ENCODE measurements at places on chromosomes 13 and 19.

DNA sequence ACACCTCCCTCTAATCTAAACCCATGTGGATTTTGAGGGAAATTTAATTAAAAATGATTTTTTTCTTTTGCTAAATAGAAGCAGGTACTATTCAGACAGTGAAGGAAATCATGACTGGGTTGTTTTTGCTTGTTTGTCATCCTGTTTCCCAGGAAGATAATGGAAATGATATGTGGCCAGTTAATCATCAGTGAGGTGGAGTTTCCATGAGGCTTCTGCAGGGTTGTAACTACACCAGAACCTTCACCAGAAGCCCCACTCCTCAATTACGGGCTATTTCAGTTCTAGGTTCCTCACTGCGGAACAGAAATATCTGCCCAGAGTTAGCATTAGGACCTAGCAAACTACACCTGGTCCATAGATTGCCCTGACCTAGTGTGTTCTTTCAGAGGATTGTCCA, 394.0 kb downstream of the DLEU7 start:
- DNase-seq, result no peak

DNA sequence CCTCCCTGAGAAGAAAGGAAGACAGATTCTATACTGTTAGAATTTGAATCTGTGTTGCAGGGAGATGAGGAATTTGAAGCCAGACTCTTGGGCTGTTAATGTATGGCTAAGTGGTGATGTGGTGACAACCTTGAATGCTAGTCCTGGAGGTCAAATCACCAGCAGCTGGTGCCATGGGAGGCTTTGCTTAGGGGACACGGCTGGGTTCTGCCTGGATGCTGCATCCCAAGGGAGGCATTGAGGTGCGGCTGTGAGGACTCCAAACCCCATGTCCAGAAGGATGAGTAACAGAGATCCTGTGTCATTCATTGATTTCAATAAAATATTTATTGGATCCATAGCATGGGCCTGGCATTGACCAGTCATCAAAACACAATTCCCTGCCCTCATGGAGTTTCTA, 42.3 kb downstream of the RFX2 start:
- DNase-seq, result no peak

DNA sequence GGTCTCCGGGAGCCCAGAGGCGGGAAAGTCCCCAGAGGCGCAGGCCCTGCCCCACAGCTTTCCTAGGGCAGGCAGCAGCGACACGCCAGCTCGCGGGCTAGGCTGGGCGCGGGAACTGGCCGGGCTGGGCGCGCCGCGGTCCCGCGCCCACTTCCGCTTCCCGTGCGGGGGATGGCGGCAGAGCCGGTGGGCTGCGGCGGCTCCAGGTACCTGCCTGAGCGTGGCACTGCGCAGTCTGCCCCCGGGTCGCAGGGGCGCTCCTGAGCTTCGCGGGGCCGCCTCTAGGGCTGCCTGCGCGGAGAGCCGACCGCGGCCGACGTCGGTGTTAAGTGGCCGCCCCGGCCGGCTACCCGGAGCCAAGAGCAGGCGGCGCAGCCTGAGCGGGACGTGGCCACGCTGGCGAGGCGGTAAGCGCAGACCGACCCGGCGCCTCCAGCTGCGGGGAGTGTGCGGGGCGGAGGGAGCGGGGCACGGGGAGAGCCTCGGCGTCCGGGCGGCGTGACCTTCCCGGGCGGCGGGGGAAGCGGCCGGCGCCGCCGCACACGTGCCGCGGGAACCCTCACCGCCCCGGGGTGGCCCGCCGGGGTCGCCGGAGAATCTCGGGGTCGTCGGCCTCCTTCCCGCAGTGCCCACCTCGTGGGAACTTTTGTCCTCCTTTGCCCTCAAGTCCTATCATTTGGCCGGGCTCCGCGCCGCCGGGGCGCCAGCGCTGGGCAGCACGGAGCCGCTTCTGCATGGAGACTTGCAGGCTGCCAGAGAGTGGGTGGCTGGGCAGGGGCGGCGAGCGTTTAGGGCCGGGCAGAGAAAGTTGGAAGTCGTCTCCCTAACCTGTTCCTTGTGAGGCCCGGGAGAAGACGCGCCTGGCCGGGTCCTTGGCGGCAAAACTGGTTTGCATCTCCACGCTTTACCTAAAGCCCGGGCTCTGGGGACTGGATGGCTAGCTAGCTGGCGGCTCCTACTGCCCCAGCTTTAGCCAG, 31.4 kb upstream of the MPHOSPH8 start:
- DNase-seq, result no peak

DNA sequence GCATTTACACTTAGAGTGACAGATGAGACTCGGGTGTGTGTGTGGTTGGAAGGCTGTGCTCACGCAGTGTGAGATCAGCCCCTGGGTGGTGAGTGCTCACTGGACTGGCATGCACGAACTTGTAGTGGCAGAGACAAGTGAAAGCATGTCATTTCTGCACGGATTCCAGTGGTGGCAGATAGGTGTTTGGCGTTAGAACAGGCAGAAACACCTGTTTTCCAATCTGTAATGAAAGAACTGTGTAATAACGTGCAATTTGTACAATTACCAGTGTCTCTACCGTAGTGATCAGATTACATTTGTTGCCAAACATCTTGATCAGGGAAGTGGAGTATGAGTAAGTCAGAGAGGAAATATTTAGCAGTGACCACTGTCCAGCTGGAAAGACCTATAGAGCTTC, 8.2 kb downstream of the LAMP1 start:
- DNase-seq, result no peak

DNA sequence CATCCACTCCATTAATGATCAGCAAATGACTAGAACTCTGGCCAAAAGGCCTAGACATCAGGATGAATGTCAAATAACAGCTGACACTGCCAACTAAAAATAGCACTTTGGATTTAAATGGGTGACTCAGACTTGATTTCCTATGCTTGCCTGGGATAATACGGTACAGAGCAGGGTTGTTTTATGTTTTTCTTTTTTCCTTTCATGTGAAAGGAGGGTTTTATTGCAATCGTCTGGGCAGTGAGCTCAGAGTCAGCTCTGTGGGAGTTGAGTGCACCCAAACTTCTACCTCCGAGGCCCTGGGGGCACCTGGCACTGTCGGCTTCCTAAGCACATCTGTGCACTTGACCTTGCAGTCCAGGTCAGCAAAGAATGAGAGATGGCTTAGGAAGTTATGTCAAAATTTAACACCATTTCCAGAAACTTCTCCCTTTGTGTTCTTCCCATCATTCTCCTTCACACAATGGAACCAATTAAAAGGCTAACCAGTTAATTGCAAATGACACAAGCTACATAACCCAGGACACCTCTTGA, 134.1 kb downstream of the LACC1 start:
- DNase-seq, result no peak

DNA sequence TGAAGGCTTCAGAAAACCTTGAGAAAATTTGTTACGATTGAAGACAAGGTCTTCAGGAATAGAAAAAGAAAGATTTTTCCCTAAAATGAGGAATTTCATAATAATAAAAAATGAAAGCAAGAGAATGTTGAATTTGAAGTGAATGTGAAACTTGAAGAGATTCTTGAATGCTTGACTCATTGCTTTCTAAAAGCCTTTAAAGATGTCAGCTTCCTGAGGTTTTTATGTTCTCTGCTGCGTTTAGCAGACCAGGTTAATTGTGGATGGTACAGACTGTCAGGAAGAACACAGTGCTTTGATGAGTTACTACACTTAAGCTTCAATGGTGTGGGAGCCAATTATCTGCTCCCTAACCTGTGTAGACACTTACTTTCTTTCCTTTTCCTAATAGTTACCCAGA, 96.3 kb upstream of the FNDC3A start:
- no peak for DNase-seq

DNA sequence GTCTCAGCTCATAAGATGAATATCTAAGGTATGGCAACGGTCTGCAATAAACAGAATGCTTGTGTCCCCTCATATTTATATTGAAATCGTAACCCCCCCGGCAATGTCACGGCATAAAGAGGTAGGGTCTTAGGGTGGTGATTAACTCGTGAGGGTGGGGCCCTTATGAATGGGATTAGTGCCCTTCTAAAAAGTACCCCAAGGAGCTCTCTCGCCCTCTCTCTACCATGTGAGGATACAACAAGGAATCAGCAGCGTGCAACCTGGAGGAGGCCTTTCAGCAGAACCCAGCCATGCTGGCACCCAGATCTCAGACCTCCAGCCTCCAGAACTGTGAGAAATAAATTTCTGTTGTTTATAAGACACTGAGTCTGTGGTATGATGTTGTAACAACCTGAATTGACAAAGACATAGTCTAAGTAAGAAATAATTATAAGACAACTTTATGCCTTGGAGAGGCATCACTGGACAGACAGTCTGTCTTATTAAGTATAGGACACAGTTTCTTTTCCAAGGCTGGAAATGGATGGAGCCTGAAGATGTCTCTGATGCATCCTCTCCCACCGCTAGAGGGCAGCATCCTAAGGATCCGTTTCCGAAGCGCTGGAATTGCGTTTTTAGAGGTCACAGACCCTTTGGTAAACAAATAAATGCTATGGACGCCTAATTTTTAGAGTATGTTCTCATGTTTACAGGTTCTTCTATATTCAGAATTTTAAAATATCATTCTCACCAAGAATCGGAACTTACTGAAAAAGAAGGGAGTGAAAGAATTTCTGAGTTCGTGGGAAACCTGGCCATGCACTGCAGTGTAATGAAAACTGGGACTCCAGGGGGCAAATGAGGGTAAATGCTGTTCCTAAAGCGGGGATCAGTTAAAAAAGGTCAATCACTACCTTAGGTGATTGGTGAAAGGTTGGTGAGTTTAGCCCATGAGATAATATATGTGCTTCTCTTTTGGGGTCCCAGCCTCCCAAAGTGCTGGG, 13.3 kb upstream of the LEUTX start:
- peak; percentile 89 for DNase-seq

DNA sequence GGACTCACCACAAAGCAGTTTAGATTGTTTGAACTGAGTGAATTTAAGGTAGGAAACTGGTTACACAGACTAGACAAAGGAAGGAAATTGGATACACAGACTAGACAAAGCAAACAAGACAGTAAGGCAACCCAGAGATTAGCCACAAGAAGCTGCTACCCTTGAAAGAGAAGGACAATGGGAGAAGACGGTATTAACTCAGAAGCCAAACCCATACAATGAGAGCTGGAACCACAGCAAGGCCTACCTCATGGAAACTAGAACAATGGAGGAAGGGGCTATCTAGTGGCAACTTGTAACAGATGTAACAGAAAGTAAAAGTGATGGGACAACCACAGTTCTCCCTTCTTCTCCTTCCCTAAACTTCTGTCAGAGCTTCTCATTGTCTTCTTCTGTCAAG, 410.9 kb upstream of the SPRY2 start:
- no peak for DNase-seq

GRCh38 chr13:105984236-105984635, 551.2 kb downstream of the EFNB2 start:
- no peak for DNase-seq

DNA sequence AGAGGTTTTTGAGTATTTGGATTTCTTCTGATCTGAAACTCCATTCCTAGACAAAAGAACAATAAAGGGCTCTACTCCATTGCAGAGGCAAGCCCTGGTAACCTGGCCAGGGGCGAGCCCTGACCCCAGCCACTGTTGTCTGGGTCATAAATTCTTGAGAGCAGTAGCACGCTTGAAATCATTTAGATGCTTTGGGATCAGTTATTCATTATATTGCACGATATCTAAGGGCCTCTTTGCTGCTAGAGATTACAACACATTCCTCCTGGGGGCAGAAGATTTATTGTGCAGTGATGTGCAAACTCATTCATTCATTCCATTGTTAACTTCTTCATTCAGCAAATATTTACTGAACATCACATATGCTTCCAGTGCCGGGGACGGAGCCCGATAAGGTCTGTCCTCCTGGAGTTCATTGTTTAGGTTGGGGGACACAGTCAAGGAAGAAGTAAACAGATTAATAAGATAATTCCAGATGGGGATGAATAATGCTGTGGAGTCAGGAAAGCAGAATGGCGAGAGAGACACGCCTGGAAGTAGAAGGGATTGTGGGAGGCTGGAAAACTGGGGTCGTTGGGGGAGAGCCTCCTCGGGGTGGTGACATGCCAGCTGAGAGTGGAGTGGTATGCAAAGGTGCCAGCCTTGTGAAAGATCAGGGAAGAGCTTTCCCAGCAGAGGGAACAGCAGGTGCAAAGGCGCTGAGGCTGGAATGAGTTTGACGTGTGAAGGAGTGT, 34.9 kb downstream of the SIPA1L3 start:
- no peak for DNase-seq

- DNase-seq, result no peak
Observed at GRCh38 chr19:11111117-11111770, 22.0 kb downstream of the LDLR start.

DNA sequence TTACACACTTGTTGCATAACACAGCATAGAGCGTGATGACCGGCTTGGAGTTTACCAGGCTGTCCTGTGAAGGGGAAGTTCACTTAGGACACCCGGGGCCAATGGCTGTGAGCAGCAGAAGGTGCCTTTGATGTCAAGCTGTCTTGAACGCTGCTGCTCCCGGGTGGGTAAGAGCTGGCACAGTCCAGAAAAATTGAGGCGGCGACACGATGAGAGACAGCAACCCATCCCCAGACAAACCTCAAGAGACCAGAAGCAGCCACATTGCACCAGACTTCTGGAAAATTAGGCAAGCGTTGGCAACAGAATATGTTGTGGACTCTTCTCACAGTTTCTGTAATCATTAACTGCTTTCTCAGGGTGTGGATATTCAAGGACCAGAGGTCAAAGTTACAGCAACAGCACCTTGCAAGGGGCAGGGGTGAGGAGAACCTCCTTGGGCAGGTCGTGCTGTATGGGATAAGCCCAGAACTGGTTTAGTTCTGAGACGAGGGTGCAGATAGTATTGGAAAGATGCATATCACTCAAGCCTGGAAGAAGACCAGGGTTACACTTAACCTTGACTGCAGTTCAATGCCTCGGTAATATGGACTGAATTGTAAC, 10.1 kb downstream of the NFILZ start:
- no peak for DNase-seq

- no peak for DNase-seq
Observed at GRCh38 chr19:2853015-2853606, 11.8 kb downstream of the ZNF555 start.

DNA sequence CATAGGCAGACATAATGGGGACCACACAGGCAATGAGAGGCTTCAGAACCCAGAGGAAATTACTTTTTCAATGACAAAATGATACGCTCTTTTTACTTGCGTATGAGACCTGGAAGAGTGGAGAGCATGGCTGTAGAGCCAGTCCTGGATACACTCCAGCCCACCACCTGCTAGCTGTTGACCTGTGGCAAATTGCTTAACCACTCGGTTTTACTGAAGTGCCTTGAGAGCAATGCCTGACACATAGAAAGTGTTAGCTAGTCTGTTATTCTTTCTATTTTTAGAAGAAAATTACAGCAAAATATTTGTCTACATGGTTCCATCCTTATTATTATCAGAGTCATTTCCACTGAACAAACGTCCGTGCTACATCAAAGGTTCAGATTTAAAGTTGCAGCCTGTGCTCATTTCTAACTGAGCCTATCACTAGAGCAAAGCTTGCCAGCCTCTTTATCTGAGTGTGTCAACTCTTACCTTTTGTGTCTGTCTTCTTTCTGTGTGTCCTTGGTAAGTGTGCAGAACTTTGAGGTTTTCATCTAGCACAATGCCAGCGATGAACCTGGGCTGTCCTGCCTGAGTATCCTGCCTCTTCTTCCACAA, 9.6 kb upstream of the GPR183 start:
- no peak for DNase-seq

DNA sequence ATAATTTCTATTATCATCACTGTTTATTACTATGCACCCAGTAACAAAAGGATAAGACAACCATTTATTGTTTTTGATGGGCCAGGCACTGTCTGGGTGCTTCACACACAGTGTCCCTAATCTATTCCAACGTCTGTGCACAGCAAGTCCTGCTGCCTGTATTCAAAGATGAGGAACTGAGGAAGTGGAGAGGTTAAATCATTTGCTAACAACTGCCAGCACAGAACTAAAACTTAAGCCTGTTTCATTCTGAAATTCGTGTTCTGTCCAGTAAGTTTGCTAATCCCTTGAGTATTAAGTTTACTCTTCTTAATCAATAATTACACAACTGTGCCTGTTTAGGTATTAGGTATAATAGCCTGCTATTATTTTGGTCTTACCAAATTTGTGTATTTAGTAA, 41.9 kb downstream of the TEX26 start:
- no peak for DNase-seq

Measured in Panc1 (cell line).